Ureter (tissue), 1 donor: ENCODE measurements at places on chromosomes 16 and 17. TPM values are rescaled to one million over a fixed set of nuclear protein-coding genes. Genes with fewer than 3 reads are reported as not detected.

STXBP4 gene
- 19.3 TPM for total RNA-seq

CCL16 gene
- 1.6 TPM for total RNA-seq

PYY gene
- not detected for total RNA-seq

C1QTNF1 gene
- 108 TPM for total RNA-seq

OTOP2 gene
- total RNA-seq: not detected

OR4D1 gene
- not detected for total RNA-seq

WFIKKN1 gene
- 0.65 TPM for total RNA-seq

ABCC6 gene
- 0.29 TPM for total RNA-seq

DNA sequence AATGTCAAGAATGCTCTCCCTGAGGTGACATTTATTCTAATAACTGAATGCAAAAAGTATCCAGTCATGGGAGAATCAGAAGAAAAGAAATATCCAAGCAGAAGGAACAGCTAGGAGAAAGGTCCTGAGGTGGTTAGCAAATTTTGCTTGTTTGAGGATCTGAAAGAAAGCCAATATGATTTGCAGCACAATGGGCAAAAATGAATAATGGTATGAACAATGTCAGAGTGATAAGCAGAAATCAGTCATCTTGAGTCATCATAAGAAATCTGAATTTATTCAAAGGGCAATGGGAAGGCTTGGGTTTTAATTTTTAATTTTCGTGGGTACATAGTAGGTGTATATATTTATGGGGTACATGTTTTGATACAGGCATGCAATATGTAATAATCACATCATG is 68.5 kb downstream of the BRIP1 start:
- DNase-seq: no peak

GRCh38 chr16:17328932-17329331 is 141.8 kb downstream of the XYLT1 start:
- DNase-seq: no peak

DNA sequence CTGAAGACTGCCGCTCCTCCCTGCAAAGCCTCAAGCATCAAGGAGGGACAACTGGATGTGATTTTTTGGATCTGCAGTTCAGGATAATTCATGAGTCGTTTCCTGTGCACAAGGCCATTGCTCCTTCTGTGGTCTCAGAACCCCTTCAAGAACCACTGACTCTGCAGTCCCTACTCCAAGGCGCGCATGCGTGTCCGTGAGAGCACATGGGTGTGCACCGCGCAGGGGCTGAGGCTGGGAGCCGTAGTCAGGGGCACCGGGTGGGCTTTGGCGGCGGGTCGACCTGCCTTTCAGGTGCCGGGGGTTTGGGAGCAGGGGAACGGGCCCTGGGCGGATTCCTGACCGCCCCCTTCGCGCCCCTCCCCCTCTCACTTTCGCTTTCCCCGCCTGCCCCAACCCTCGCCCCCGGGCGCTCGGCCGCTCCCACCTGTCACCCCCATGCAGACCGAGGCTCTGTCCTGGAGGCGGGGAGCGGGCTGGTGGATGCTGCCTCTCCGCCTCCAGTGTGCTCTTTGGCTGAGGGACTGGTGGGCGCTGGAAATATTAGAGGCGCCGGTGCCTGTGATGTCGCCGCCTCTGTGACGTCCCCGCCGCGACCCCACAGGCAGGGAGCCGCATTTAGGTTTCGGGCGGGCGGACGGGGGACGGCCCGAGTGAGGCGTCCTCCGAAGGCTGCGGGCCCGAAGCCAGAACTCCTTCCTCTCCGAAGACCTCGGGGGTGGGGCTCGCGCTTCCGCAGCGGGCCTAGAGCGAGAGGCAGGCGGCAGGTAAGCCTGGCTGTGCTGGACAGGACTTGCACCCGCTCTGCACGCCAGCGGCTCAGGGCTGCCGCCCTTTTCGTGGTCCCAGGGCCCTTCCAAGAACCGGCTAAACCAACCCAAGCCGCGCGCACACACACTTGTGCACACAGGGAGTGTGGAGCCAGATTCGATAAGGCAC is at the start of gene SPATA32:
TSS of gene SPATA32 (minus strand) at position 518 of the 939 bp plus-strand sequence. CDS start at position 440, 78 bp downstream.
- peak; percentile 71 for DNase-seq

- DNase-seq: no peak
These were observed 138.4 kb downstream of the PHKB start for GRCh38 chr16:47599512-47599911.

GRCh38 chr16:24221219-24221618 is 34.9 kb upstream of the CACNG3 start:
- DNase-seq: no peak

GRCh38 chr16:55421226-55421625 is 57.8 kb upstream of the MMP2 start:
- DNase-seq: no peak

GRCh38 chr16:81366316-81366932 is 51.7 kb downstream of the GAN start:
- DNase-seq: no peak

DNA sequence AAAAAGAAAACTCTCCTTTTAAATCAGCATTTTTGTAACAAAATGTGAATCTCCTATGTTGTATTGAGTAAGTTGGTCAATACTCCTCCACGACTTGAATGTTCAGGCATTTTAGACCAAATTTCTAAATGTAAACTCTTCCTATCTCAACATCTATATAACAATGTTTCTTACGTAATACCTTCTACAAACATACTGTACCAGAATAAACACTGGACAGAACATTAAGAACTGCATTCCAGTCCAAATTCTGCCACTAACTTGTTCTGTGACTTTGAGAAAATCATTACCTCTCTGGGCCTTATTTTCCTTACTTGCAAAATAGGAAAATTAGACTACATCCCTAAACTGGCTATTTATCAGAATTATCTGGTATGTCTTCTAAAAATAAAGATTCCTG is 40.1 kb downstream of the AKAP10 start:
- DNase-seq: no peak

GRCh38 chr17:76199469-76199868 is 40.8 kb downstream of the RNF157 start:
- DNase-seq: no peak

- peak; percentile 69 for DNase-seq
These were observed 11.1 kb downstream of the LPO start for GRCh38 chr17:58249270-58250133.

GRCh38 chr17:27892542-27892865 is 661 bp downstream of the LYRM9 start:
- no peak for DNase-seq

- no peak for DNase-seq
These were observed 3.8 kb downstream of the CIITA start for GRCh38 chr16:10880594-10881452.

DNA sequence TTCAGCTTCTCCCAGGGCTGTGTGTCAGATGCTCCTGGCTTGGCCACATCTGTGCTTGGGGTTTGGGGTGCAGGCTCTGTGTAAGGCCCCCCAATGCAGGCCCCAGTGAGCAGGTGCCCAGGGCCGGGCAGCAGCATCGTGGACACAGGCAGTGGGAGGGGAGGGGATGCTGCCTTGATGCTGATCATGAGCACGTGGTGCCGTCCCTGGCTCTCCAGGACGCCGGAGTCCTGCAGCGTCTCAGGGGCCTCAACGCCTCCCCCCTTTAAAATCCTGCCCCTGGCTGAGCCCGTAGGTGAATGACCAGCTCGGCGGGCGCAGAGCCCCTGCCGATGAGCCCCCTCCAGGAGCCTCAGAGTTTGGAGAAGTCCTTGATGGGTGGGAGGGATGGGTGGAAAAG is 9.0 kb downstream of the METRNL start:
- no peak for DNase-seq

GRCh38 chr16:85863384-85863774 is 35.6 kb upstream of the IRF8 start:
- DNase-seq: no peak

- DNase-seq: no peak
These were observed 25.1 kb downstream of the KSR1 start for GRCh38 chr17:27481327-27481726.

DNA sequence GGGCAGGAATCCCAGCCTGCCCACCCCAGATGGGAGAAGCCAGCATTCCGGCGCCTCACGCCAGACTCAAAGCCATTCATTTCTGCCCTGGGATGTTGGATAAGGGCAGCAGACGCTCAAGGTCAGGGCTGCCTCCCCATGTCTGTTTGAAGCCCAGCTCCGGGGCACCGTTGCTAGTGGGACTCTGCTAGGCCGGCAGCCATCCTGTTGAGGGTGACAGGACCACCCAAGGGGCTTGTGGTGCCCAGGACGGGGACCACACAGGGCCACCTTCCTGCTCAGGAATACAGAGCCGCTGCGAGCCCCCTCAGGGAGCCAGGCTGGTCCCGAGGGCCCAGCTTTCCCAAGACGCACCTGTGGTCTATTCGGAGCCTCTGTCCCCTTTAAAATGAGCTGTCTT is 101.7 kb upstream of the CREBBP start:
- no peak for DNase-seq

DNA sequence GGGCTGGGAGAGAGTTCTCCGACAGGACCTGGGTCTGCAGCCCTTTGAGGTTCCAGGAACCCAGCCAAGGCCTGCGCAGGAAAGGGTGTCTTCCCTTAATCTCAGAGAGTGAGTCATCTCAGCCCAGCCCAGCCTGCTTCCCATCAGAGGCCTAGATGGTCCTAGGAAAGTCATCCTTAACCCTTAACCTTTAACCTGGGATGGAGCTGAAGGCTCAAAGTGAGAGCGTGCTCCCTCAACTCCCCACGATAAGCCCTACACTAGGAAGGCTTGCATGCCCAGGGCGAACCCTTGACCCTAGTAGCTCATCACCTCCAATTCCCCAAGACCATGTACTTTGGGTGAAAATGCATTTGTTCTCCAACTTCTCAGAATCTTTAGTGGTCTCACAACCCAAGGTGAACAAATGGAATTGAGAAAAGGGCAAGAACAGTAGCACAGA is 4.8 kb upstream of the ATXN7L3 start:
- no peak for DNase-seq

DNA sequence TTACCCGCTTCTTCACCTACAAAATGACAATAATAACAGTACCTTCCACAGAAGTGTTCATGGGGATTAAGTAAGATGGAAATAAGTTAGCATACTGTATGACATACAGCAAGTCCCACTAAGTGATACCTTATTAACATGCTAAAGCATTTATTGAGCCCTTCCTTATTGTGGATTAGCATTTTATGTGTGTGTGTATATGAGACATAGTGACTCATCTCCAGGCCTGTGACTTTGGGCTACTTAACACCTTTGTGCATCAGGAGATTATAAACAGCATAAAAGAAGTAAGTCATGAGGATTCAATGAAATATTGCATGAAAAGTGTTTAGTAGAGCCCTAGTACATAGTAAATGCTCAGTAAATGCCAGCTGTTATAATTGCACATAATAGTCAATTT is 52.9 kb downstream of the CA10 start:
- DNase-seq: no peak

- no peak for DNase-seq
These were observed 580.8 kb upstream of the EEF2KMT start for GRCh38 chr16:5678371-5678770.

DNA sequence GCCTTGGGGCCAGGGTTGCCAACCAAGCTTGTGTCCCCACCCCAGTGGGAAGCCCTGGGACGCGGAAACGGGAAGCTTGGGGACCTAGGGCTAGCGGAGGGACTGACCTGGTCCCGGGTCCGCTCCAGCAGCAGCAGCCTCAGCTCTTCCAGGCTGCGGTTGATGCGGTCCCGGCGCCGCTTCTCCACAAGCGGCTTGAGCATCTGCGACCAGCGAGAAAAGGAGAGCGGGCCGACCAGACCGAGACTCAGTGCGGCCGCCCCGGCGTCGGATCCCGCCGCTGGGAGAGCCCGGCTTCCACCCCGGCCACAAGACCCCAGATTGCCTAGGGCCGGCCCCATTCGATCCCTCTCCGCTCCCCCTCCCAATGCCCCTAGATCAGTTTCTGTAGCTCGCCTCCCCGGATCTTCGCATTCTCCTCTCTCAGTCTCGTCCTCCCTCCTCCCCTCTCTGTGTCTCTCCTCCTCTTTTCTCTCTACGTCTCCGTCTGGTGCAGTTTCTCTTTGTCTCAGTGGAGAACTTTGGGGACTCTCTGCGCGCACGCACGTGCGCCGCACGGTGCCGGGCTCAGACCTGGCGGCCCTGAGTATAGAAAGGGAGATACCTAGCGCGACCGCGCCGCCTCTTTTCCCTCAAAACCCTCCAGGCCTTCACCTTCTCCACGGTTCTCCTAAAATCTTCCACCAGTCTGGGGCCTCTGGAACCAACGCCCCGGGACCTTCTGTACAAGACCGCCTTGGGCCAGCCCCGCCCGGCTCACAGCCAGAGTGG is 797 bp downstream of the HES7 start:
- no peak for DNase-seq

DNA sequence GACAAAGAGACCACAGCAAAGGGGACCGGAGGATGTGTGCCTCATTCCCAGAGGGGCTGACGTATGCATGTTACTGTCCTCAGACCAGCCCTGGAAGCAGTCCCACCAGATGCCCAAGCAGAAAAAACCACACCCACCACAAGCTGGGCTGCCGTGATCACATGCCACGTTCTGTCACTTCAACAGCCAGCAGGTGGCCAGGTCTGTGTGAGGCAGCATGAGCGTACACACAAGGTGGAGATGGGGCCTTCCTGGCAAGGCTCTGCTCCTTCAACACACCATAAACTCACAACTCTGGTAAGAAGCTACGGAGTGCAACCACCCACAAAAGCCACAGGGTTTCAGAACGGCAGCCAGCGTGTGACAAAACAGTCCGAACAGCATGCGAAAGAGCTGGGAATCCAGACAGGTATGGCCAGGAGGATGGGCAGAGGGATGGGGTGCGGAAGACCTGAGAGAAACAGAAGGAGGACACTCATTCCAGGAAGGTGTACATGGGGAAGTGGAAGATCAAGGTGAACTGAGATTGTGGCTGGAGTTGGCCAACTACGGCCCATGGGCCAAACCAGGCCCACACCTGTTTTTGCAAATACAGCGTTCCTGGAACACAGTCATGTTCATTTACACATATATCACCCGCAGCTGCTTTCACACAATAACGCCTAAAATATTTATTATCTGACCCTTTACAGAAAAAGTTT is 27.9 kb downstream of the MBTPS1 start:
- DNase-seq: no peak

DNA sequence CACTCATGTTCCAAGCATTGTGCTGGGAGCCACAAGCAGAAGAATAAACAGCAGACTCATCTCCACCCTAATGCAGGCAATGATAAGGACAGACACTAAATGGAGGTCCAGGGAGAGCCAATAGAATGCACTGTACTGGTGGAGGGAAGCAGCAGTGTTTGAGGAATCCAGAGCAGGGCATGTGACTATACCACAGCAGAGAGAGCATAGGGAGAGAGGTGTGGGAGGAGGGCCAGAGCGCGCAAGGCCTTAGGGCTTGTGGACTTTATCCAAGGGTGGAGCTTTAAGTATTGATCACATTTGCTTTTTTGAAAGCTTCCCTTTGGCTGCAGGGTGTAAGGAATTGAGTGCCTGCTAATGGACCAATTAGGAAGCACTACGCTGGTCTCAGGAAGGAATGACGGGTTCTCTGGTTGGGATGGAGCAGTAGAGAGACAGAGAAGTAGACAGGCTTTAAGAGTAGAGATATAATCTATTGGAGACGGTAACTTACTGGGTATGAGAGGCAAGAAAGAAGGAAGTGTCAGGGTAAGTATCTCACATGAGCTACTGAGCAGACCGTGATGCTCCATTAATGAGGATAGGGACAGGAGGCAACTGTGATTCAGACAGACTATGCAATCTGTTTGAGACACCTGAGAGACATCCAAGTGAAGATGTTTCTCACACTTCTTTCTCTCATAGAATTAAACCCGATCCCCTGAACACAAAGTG is 82.2 kb downstream of the MYO1D start:
- DNase-seq: no peak
